Fibroblast of gingiva (primary cell): ENCODE measurements at places on chromosomes 7 and 10.

GRCh38 chr10:36469585-36469984 is 655.8 kb upstream of the ANKRD30A start:
- DNase-seq = no peak

- DNase-seq = peak; percentile 6
Measured at GRCh38 chr7:94188350-94188749, 184.2 kb upstream of the BET1 start.

DNA sequence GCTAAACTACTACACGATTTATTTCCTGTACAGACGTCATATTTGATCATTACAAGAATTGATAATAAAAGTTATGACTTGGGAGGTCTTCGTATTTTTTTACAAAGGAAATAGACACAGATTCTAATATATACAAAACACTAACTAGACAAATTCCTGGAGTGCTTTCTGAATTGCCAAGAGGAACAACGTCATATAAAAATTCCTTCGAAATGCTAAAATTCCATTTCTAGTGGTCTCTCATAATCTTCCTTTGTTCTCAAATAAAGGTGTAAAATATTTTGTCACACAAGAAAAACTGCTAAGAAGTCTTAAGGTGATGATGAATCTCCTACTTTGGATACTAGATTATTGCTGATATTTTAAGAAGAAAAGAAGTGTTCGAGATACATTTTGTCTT is 85.4 kb downstream of the CDK6 start:
- no peak for DNase-seq

DNA sequence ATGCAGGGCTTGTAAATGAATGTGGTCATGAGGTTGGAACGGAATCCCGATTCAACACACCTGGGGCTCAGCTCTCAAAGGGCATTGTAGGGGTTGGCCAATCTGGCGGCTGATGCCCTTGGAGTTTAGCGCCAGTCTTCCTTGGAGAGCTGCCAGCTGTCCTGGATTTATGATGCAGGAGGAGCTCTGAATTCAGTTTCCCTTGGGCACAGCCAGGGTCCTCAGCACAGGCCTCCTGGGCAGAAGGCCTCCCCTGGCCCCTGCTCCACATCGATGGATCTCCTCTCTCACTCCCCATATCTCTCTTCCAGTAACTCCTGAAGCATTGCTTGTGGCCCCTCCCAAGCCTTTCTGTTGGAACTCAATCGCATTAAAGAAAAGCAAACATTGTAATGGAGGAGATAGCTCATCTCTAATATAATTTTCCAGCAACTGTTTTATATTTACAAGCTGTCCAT is 985 bp upstream of the CYTH3 start:
- no peak for DNase-seq

DNA sequence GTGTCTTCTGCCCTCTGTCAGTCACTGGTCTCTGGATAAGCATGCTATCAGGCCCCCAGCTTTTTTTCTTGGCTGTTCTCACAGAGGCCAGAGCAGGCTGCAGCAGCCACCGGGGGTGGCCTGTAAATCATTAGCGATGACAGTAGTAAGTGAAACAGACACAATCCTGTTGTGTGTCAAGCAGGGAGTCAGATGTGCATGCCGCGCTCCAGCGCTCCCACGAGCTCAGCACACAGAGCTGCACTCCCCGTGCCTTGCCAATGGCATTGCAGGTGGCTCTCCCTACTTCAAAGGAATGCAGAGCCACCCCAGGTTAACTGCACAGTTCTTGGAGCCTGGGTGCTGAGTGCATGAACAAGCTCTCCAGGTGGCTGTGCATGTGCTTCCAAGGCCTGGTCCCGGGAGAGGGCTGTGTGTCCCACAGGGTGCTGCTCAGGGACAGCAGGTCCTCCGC is 226.1 kb downstream of the GLRX3 start:
- DNase-seq = no peak

DNA sequence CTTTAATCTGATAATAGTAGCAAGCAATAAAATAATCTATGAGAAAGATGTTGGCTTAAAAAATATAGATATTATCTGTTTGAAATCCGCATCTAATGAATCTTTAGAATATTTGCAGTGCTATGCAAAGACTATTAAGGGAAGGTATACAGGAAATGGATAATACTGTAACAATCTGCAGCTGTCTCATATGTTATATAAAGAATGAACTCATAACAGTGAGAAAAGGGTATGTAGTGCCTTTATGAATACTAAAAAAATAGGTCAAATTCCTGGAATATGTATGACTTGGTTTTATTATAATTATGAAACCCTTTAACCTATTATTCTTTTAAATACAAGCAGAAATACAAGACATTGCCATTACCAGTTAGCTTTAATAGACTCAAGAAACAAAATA is 105.1 kb upstream of the GPR22 start:
- no peak for DNase-seq

- DNase-seq = no peak
Measured at GRCh38 chr7:44158096-44158872, 17.2 kb upstream of the MYL7 start.

- peak; percentile 76 for DNase-seq
Measured at GRCh38 chr7:137681657-137682562, 164.9 kb downstream of the DGKI start.

DNA sequence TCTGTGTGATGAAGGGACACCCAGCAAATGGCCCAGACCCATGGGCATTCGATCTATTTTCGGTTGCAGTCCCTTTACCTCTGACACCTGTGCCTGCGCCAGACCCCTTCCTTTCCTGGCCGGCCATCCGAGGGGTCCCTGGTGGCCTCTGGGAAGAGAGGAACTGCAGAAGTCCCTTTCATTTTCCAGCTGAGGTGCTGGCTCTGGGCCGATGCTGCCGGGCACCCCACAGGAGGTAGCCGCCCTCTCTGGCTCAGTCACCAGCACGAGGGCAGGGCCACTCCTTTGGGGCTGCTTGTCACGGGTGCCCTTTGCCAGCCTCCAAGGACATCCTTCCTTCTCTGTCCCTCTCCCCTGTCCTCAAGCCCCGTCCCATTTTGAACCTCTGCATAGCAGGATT is 4.2 kb upstream of the ELN start:
- DNase-seq = no peak

DNA sequence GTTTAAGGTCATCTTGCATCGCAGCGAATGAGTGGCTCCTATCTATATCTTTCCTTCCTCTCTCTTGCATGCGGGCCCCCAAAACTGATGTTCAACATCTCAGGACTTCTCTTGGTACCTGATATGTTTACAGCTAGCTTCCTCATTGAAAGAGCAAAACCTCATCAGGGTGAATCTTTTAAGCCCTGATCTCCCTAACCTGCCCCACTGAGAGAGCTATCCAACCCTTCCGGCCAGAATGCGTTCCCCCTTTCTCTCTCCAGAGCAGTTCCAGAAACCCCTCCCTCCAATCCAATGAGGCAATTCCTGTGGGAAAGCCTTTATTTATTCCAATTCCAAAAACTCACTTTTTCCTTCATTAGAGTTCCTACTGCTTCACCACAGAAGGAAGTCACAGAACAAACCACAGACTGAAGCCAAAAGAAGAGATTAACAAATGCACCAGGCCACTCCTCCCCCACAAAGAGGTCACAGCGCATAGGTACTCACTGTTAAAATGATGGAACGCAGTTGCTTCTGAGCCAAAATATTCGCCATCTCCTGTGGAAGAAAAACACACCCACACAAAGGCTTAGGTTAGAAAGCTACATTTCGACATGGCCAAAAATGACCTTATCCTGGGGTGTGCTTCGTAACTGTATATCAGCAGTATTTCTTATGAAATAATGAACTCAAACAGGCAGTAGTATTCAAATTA is 232.4 kb downstream of the ELMO1 start:
- DNase-seq = no peak

- DNase-seq = no peak
Measured at GRCh38 chr7:28458732-28459131, 46.4 kb downstream of the CREB5 start.

DNA sequence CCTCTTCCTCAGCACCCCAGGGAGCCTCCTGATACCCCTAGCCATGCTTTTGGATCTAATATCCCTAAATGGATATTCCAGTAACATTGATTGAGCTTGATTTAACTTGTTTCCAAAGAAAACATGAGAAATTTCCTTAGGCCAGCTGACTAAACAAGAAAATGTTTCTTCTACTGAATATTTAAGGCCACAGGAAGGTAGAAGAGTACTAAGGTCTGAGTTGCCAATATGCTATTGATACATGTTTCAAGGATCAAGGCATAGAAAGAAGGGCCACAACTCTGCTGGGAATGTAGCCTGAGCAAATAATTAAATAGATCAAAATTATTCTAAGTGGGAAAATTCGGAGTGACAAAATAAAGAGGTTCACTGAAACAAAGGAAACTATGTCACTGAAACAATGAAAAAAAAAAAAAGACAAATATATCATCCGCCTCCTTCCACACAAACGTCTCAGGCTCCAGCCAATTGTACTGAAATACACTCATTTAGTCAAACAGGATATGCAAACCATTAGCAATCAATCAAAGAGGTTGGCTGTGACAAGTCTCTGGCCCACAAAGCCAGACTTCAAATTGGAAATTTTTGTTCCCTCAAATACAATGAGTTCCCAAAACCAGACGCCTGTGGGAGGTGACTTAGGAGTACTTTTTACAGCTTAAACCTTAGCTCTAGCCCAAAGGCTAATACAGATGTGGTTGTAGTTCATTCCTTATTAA is 396.2 kb downstream of the HTR7 start:
- DNase-seq = no peak

- no peak for DNase-seq
Measured at GRCh38 chr7:30237271-30237695, 47.1 kb upstream of the ZNRF2 start.

- DNase-seq = no peak
Measured at GRCh38 chr7:26233902-26234511, 32.5 kb downstream of the CBX3 start.

GRCh38 chr7:29480451-29480850 is 83.2 kb upstream of the PRR15 start:
- no peak for DNase-seq

- DNase-seq = no peak
Measured at GRCh38 chr10:106311590-106311989, 852.9 kb downstream of the SORCS1 start.
